NCI-H146 (cell line): ENCODE measurements at places on chromosomes 13 and 19.

GRCh38 chr19:32098968-32099367, 246.4 kb upstream of the ZNF507 start:
- DNase-seq, result no peak

DNA sequence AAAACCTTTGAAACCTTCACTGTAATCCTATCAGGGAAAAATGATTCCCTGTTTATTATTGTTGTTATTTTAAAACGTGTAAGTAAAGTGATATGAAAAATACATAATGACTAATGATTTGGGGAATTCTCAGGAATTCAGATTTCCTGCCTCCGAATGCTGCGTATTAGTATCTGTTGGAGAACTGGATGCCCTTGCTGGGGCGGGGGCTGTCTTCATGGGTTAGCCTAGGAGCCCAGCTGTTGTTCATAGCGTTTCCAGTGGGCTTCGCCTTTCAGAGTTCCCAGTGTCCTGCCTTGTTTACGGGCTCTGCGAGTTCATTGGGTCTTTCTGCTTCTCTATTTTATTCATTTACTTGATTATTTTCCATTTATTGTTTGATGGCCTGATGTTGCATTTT, 18.4 kb downstream of the NAXD start:
- no peak for DNase-seq

DNA sequence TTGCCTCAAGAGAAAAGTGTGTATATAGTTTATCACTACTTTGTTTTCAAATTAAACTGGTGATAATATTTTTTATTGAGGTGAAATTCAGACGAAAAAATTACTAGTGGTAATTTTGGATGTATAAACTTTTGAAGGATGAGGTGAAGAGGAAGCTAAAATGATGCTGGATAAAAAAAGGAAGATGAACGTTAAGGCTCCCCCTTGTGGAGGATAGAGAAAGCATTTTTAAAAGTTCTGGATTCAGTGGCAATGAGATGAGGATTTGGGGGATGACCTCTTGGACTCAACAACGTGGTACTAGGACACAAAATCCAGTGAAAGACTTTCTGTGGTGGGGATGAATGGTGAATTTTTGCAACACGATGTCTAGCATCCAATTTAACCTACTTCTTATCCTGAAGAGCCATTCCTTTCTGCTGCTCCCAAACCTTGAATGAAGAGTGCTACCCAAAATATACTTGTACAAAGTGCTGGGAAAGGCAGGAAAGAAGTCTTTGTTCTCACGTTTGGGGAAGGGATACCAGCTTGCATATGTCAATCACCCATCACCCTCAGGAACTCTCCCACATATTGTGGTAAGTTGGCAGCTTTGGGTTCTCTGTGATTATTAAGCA, 7.3 kb upstream of the SIGLEC5 start:
- DNase-seq, result no peak

- DNase-seq, result peak; percentile 55
These were observed 6.6 kb downstream of the EPS8L1 start for GRCh38 chr19:55082020-55082851.

- peak; percentile 76 for DNase-seq
These were observed 5.9 kb upstream of the GDF15 start for GRCh38 chr19:18379803-18380747.

- DNase-seq, result peak; percentile 49
These were observed 6.6 kb downstream of the ANKRD10 start for GRCh38 chr13:110907951-110908898.

GRCh38 chr19:36709423-36709822, 22.0 kb downstream of the ZNF567 start:
- no peak for DNase-seq

DNA sequence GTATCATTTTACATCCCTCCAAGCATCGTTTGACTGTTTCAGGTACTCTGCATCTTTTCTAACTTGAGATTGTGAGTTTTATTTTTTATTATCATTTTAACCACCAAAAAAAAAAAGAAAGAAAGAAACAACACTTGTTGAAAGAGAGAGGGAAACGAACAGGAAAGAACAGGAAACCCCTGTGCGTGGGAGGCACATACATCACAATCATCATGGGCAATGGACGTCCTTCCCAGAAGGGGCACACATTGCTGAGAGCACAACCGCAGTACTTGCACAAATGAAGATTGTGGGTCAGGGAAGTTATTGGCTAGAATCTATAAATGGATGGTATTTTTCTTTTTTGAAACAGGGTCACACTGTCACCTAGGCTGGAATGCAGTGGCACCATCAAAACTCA, 1.7 kb downstream of the CLC start:
- no peak for DNase-seq

- no peak for DNase-seq
These were observed 2750.2 kb upstream of the PCDH20 start for GRCh38 chr13:64165826-64166225.

DNA sequence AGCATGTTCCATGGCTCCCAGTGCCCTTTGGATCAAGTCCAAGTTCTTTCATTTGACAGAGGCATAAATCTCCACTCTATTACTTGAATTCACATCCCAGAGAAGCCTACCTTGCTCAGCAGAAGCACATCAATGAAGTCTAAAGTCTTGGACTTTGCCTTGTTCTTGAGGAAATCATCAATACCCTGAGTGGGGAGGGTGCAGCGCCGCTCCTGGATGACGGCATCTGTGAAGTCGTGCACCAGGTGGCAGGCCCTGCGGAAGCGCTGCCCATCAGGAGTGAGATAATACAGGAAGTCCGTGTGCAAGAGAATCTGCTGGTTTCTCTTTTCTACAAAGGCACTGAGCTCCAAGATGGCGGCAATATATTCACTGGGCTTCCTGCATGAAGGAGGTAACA, 10.6 kb downstream of the CYP4F11 start:
- no peak for DNase-seq

- peak; percentile 21 for DNase-seq
These were observed 44.4 kb downstream of the ELF1 start for GRCh38 chr13:40974460-40975407.

DNA sequence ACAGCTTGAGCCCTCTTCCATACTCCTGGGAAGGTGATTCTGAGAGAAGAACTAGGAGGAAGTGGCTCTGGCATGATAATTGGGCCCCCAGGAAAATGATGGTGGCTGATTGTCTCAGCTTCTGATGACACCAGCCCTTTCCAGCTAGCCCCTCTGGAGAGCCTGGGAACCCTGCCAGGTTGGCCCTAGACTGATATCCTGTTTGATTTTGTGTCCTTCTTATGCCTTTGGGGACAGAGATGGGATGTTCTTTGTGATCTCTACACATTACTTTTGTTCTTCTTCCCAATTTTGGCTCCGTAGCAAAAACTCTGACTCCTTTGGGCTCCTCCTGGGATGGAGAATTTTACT, 39.7 kb downstream of the ERICH6B start:
- no peak for DNase-seq

- no peak for DNase-seq
These were observed 22.2 kb downstream of the SIGLEC5 start for GRCh38 chr19:51607920-51608562.

DNA sequence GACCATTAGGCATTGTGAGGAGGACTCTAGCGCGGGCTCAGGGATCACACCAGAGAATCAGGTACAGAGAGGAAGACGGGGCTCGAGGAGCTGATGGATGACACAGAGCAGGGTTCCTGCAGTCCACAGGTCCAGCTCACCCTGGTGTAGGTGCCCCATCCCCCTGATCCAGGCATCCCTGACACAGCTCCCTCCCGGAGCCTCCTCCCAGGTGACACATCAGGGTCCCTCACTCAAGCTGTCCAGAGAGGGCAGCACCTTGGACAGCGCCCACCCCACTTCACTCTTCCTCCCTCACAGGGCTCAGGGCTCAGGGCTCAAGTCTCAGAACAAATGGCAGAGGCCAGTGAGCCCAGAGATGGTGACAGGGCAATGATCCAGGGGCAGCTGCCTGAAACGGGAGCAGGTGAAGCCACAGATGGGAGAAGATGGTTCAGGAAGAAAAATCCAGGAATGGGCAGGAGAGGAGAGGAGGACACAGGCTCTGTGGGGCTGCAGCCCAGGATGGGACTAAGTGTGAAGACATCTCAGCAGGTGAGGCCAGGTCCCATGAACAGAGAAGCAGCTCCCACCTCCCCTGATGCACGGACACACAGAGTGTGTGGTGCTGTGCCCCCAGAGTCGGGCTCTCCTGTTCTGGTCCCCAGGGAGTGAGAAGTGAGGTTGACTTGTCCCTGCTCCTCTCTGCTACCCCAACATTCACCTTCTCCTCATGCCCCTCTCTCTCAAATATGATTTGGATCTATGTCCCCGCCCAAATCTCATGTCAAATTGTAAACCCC, 2.8 kb upstream of the CEACAM5 start:
- DNase-seq, result no peak

DNA sequence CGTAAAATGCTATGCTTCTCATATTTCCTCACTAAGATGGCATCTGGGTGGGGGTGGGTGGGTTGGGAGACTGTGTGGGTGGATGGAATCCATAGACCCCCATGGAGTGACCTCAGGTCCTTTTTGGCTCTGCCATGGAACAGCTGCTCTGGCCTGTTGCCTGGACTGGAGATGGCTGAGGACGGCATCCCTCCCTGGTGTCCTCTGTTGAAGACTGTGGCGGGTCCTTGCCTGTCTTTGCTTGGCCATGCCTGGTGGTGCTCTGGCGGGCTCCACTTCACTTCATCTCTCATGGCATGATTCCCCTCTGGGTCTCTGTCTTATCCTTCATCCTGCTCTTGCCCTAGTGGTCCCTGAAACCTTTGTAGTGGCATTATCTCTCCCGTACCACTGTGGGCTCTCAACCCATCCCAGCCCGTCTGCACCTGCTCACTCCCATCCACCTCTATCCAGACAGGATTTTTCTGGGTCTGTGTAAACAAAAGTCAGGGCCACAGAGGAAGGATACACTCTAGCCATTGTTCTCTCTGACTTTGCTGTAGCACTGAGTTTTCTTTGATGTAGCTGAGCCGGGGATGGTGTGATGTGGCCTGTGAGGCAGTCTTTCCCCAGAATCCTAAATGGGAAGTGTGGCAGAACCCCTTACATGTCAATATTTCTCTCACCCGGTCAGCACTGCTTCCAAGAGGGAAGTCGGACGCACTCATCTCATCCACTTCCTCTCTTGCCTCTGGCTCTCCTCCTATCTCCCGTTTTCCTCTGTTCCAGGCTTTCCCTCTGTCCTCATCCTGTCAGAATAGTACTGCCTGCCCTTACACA, 36.1 kb downstream of the WDFY2 start:
- DNase-seq, result no peak

DNA sequence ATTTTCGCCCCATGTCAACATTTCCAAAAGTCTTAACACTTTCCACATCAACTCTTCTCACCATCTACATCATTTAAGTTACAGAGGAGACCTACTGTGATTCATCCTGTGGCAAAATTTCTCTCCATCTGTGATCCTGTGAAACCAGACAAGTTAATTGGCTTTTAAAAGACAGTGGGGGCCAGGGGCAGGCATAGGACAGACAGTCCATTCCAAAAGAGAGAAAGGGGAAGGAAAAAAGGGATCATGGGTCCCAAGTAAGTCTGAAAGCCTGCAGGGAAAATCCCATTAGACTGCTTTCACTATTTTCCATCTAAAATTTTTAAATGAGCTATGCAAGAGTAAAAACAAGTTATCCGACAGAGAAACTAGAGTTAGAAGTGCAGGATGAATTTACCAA, 121.0 kb downstream of the MRPL57 start:
- DNase-seq, result no peak

DNA sequence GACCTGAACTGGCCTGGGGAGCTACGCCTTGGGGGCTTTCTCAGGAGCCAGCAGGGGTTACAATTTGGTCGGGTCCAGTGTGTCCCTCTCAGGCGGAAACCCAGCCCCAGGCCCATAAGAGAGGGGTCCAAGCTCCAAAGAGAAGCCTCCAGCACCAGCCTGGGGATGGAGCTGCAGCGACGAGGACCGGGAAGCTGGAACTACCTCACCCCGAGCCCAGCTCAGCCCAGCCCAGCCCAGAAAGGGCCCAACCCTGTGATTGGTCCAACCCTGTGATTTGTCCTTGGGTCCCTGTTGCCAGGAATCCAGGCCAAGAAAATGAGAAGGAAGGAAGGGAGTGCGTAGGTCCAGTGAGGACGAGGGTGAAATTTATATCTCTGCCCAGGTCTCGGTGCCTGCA, 24.1 kb downstream of the CLEC4M start:
- no peak for DNase-seq

- DNase-seq, result no peak
These were observed 53.0 kb upstream of the GPC6 start for GRCh38 chr13:93173654-93174053.

- DNase-seq, result no peak
These were observed 24.6 kb upstream of the OVOL3 start for GRCh38 chr19:36086326-36086725.

DNA sequence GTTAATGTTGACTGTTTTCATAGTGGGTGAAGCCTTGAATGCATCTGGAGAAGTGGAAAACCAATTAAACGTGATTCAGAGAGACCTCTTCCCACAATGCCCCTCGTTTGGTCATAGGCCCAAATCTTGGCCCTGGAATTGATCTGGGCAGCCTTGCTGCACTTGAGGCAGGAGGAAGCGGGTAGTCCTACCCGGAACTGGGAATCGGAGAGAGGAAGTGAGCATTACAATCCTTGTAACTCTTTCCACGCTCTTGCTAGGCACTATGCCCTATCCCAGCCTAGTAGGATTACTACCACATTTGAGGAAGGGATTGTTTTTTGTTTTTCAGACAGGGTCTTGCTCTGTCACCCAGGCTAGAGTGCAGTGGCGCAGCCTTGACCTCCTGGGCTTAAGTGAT, 3.6 kb downstream of the KCNK6 start:
- no peak for DNase-seq

DNA sequence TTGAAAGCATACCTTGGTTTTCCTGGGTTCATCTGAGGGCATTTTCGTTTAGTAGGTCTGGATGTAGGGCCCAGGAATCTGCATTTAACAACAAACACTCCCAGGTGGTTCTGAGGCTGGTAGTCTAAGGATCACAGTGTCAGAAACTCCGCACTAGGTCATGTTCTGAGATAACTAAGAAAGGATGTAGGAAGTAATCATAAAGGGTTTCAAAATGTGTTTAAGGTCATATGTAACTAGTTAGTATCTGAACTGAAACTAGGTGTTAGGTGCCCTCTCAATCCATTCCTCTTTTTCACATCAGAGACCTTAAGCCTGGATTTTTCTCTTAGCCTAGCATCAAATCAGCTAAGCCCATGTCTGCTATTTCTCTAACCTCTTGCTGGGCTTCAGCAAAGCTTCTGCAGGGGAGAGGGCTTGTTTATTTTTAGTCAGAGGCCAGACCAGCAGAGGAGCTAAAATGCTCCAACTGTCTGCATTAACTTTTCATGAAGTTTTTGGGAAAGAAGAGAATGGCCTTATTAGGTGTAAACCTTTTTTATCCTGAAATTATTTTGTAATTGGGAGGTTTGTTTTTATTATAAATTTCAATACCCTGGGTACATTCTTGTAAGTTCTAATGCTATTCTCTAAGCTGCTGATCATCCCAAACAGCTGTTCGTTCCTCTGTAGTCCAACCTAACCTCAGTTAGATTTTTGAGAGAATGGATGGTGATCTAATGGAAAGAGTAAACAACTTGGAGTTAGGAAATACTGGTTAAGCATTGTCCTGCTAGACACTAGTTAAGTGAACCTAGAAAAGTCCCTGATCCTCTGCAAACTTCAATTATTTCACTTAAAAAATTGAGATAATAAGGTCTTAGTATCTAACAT, 262.8 kb upstream of the RFC3 start:
- no peak for DNase-seq
